CD8-positive, alpha-beta memory T cell (primary cell): ENCODE measurements at places on chromosomes 2 and 18. TPM values are rescaled to one million over a fixed set of nuclear protein-coding genes. Genes with fewer than 3 reads are reported as not detected.

DNA sequence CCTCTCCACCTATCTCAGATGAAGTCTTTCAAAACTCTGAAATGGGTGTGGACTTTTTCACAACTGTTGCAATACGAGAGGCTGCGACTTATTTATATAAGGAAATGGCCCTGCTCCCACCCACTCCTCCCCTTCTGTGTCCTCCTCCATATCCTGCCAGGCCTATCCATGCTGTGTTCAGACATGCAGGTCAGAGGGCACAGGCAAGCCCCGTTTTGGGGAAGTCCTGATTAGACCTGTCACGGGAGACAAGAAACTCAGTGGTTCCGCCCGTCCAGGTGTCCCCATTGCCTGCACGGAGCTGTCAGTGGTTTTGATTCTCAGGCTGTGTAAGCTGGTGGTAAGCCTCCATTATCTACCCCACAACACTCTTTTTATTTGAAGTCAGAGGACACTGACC, 99.6 kb upstream of the MGAT5 start:
- DNase-seq: no peak

Gene TTL
- total RNA-seq: 46.1 TPM

DNA sequence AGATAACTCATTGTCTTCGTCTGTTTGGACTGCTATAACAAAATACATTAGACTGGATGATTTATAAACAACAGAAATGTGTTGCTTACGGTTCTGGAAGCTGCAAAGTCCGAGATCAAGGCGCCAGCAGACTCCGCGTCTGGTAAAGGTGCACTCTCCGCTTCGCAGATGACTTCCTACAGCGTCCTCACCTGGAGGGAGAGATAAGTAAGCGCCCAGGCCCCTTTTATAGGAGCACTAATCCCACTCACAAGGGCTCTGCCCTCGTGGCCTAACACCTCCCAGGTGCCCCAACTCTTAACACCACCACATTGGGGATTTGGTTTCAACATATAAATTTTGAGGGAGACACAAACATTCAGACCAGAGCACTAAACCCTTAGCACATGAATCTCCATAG, 51.3 kb downstream of the SERTAD2 start:
- no peak for DNase-seq

DNA sequence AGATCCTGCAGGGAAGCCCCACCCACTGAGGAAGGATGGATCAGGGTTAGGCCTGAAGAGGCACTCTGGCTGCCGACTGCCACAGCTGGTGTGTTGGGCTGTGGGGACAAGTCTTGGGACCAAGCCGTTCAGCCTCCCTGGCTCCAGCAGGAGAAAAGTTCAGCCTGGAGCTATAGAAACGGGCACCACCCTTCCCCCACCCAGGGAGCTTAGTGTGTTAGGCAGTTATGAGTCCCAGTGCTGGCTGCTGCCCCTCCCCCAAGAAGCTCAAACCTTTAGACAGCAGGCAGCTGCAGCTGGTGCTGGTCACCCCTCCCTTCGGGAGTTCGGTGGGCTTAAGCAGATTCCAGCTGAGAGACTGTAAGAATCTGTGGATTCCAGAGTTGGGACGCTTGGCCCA, 447.1 kb upstream of the HS6ST1 start:
- no peak for DNase-seq

- no peak for DNase-seq
Observed at GRCh38 chr2:233912691-233913423, 4.3 kb upstream of the TRPM8 start.

- DNase-seq: no peak
Observed at GRCh38 chr2:236972491-236973342, 113.0 kb upstream of the COPS8 start.

Gene UGT1A8
- not detected for total RNA-seq

Gene DDX18
- 147 TPM for total RNA-seq

DNA sequence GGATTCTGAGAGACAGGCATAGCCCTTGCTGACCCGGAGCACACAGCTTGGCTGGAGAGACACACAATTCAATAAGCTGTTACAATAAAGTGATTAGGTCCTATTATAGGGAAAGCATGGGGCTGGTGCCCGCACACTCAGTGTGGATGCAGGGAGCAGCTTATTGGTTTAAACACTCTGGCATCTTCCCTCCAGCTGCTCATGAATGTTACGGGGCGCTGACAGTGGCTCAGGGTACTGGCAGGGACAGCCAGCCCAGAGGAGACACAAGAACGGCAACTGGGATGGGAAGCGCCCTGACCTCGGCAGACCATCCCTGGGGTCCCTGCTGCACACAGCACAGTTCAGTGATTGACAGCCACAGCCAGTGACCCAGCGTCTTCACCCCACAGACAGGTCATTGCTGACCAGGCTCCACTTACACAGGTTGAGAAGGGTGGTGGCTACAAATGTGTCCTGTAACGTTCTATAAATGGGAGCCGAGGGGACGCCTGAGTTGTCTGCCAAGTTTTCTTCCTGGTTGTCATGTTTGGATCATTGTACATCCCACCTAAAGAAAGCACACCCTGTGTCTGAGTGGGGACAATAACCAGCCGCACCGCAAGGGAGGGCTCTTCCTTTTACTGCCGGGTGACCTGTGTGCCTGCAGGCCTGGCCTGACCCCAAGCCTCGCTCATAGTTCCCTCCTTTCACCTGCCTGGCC, 60.3 kb downstream of the SH3BP4 start:
- no peak for DNase-seq

Gene SH3BP4
- total RNA-seq: 0.18 TPM

Gene IHH
- not detected for total RNA-seq

- no peak for DNase-seq
Observed at GRCh38 chr2:20368706-20369105, 18.1 kb upstream of the PUM2 start.

DNA sequence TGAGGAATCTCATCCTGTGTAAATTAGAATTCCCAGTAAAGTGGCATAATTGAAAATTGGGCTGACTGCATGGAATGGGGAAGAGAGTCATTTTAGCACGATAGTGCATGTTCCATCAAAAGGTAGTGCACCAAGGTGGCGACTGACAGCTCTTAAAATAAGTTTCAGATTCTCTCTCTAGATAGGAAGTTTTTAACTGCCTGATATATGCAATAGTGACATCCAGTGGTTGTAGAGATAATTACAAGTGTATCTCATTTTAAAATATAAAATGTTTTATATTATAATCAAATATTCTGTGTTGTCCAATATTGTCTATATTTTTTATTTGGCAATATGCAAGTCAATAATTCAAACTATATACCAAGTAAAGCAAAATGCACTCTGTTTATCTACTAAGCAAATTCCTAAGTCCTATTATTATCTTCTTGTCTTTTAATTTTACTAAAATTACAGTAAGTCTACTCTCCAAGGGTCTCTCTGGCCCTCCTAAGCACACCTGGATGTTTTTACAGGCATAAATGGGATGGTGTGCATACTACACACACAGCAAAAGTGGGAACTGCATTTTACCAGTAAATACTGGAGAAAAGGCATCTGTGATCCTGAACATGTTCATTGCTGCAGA, 397.7 kb upstream of the HNRNPA3 start:
- DNase-seq: no peak

DNA sequence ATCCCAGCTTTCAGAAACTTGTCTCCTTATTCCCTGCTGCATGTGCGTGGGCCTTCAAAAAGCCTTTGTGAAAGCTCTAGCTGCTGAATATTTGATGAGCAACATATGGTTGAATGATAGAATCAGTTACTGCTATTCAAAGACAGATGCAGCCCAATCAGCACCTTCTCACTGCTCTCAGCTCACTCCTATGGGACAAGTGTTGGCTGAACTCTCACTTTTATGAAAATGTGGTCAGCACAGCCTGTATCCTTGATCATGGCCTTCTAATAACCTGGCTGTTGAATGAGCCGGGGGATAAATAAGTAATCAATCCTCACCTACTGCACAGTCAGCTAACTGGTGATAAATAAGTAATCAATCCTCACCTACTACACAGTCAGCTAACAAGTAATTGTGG, 103.2 kb downstream of the PIEZO2 start:
- no peak for DNase-seq

Gene MEIS1
- total RNA-seq: not detected

DNA sequence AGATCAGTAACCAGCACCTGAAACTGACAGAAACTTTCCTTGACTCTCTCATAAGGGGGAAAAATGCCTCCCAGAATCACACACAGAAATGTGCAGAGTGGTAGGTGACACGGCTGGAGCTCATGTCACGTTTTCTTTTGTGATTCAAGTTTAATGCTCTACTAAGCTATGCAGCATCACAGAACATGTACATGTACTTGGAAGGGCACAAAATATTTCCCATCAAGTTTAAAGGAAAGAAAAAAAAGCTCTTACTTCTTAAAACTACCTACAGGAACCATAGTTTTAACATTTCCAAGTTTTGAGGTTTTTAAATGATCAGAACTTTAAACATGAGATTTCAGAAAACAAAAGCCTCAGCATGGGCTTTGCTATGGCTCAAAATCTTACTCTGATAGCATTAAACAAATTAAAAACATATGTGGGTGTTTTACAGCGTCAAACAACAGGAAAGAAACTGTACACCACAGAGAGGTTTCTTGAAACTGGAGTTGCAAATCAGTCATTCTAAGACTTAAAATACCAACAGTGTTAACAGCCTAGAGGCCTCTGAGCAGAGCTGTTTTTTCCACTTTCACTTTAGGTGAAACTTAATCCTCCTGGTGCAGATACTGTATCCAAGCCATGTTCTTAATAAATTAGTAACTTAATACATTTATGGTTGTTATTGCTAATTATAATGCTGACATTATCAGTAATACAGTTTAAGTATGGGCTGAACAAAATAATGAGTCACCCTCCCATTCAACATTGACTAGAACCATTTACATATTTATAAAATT, 30.1 kb downstream of the MBP start:
- DNase-seq: peak; percentile 71

Gene KIF5C
- total RNA-seq: 18.2 TPM

DNA sequence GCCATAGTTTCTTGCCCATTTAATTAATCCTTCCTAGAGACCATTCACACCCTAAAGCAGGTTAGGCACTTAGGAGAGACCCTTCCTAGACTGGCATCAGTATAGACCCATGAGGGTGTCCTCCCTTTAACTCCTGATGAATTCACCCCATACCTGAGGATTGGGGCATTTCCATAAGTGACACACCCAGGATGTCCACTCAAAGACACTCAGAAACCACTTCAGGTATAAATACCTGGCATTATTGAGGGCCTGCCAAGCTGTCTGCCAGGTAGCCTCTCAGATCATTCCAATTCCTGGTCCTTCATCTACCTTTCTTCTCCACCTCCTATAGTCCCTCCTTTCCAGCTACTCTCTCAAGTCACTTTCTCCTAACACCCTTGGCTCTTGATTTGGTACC, 57.5 kb upstream of the SLC14A2 start:
- DNase-seq: no peak

- no peak for DNase-seq
Observed at GRCh38 chr2:29855924-29856639, 65.3 kb downstream of the ALK start.

Gene CCDC102B
- 0.75 TPM for total RNA-seq

DNA sequence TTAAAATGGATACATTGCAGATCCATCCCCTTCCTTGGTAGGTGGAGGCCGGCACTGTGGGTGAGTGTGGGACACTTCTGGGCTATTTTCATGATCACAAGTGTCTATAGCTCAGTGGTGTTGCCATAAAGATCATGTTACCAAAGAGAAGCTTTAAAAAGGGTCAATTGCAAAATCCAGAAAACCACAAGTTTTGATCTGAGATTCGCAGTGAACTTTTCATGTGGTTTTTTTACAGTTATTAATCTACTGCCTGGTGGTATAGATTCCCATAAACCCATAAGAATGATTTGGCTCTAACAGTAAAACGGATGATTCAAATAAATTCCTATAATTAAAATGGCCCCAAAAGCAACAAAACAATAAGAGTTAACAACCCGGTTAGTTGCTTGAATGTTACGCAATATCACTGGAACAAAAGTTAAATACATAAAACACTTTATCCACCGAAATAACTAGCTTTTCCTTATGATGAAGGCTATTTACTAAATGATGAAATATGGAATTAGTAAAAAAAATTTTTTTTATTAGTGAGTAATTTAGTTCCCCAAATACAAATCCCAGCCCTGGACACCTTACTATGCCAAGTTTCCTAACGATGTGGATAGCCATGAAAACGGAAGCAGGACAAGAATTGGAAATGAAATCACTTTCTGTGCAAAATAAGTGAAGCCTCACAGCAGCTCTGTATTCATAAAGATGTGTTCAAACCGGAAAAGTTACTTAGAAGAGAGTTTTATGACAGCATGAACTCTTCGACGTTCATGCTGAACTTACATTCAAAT, 95.6 kb upstream of the THOC1 start:
- DNase-seq: no peak

Gene REG1B
- total RNA-seq: not detected

- no peak for DNase-seq
Observed at GRCh38 chr2:30219886-30220875, 11.2 kb upstream of the LBH start.

- no peak for DNase-seq
Observed at GRCh38 chr2:235049069-235049468, 97.3 kb downstream of the SH3BP4 start.

Gene ABCA12
- total RNA-seq: not detected

DNA sequence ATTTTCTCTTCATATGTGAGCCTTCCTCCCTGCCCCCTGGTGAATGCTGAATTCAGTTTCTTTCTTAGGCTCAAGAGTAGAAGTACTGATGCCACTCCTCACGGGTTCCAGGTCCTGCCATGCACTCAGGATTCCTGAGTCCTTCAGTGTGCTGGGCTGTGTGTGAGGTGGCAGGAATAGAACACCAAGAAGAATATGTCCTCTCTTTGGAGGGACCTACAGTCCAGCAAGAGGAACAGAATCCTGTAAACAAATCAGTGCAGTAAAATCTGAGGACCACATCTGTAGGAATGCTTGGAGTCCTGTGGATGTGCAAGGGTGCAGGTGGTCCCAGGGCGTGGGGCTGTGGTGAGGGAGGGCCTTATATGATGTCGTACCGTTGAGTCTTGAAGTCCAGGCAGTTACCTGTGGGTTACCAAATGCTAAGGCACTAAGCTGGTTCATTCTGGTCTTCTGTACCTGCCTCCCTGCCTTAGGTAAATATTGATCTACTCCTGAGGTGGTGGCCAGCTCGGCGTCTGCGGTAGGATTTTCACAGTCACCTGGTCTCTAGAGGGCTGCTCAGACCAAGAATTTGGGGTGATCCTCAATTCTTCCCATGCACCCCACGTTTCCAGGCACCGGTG, 5.5 kb downstream of the ASAP2 start:
- DNase-seq: no peak

Gene LYG2
- total RNA-seq: not detected

- no peak for DNase-seq
Observed at GRCh38 chr2:37348155-37348554, 3.7 kb downstream of the QPCT start.

Gene FIGN
- not detected for total RNA-seq

Gene MERTK
- total RNA-seq: 0.88 TPM

GRCh38 chr2:219967247-219968245, 340.1 kb downstream of the SLC4A3 start:
- no peak for DNase-seq

GRCh38 chr2:231780123-231780908, 766 bp downstream of the PDE6D start:
- no peak for DNase-seq
